Endodermal cell (in vitro differentiated cells): ENCODE measurements at places on chromosomes 6 and 20. TPM values are rescaled to one million over a fixed set of nuclear protein-coding genes. Genes with fewer than 3 reads are reported as not detected.

DNA sequence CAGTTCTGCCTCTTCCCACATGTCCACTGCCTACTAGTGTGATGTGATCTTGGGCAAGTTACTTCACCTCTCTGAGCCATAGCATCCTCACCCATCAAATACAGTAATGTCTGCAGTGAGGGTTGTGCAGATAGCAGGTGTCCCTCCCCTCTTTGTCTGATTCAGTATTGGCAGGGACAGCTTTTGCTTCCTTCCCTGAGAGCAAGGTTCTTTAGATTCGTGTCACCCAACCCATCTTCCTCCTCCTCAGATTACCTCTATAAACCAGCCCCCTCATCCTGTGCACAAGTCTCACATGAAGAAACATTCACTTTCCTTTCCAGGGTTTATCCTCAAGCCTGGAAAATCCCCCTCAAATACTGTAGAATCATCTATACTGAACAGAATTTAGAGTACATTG is 15.4 kb downstream of the ACTR5 start:
- DNase-seq = no peak

DSP gene
- 152 and 153 TPM in 2 replicates for total RNA-seq

- no peak for DNase-seq
These were observed 135.9 kb downstream of the AGPAT4 start for GRCh38 chr6:161137839-161138542.

CEP162 gene
- 20.4 to 39.2 TPM (median 33.9 TPM) in 3 replicates for total RNA-seq

DNA sequence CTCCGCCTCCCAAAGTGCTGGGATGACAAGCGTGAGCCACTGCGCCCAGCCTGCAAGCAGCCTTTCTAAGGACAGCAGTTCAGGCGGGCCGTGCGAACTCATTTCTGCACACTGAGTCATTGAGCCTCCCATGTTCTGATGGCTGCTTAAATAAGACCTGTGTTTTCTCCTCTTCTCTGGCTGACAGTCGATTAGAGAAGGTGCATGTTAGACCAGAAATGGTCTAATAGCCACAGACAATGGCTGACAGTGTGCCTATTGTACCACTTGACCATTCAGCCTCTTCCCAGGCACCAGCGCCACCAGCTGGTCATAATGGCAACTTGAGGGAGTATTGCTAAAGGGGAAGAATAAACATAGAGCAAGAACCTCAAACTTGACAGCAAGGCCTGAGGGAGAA is 6.2 kb downstream of the CST11 start:
- DNase-seq = peak; percentile 91

DNA sequence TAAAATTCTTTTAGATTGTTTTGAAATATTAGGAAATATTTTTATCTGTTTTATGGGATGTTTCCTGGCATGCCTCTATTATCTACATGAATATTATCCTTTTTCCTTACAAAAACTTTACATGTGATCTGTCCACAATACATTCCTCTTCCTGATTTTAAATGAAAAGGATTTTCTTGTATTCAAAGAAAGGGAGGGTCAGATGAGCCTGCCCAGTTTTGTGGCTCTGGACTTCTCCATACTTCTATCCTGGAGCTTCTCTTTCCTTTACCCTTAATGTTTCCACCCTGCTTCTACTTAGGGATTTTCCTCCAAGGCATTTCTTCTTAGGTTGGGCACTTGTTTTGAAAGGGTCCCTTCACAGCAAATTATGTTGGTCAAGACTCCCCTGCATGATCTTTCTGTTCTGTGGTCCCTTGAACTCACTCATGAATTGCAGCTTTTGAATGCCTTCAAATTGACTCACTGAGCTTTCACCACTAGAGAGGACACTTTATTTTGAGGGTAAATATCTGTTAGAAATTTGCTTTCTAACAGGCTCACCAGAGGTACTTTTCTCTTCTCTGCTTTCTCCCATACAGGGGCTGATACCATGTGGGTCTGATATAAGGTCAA is 104.9 kb downstream of the CENPW start:
- DNase-seq = no peak
